ENCODE measurements at places on chromosomes 6 and 20.

DNA sequence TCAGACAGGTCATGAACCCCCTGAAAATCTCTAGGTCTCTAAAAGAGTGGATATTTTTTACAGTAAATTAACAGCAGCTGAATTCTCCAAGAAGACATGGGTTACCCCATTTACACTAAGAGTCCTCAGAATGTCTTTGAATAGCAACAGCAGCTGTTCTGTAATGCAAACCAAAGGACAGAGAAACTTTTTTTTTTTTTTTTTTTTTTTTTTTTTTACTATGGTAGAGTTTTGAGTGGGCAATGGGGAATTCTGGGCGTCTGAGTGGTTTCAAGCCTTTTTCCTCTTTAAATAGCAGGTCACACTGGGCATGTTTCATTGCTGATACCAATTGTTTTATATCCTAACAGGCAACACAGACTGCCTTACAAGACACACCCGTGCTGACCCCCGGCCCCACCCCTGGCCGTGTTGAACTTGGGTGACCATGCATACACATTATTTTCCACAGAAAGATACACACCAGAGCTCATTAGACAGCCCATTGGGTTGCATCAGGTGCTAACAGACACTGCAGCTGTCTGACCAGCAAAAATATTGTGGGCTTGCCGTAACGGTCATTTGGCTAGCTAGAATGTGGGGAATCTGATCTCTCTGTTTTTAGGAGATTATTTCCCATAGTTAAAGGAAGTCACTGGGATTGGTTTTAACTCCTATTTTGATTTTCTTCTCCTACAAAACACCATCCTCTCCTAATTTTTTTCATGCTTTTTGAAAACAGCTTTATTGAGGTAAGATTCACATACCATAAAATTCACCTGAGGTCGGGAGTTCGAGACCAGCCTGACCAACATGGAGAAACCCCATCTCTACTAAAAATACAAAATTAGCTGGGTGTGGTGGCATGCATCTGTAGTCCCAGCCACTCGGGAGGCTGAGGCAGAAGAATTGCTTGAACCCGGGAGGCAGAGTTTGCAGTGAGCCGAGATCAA, 26.7 kb upstream of the IRF4 start:
- peak; percentile 79 for DNase-seq

GRCh38 chr20:16709017-16709416, 20.8 kb upstream of the SNRPB2 start:
- peak; percentile 32 for DNase-seq

GRCh38 chr6:90087106-90087833, 193.0 kb downstream of the GJA10 start:
- no peak for DNase-seq

- DNase-seq = no peak
Observed at GRCh38 chr6:89314692-89315091, 407 bp downstream of the GABRR2 start.

DNA sequence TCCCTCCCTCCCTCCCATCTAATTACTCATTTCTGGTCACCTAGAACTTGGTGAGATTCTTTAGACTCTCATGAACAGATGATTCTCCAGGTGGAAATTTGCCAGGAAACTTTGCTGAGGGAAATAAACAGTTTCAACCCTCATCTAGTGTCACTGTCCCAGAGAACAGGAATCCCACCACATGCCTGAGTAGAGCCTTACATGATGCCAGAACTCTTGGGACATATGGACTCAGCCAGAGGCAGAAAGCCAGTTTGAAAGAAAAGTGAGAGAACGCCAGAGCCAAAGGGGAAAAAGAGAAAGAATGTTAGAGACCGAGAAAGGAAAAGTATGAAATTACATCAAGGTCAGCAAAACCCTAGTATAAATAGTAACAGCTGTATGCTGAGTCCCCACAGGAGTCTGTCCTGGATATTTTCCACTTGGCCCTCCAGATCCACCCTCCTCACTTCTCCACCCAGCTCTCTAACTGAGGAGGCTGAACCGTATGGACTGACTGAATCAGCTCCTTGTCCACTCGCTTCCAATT, 127.5 kb upstream of the COL21A1 start:
- DNase-seq = no peak

GRCh38 chr20:11473983-11474382, 443.7 kb upstream of the BTBD3 start:
- DNase-seq = no peak

DNA sequence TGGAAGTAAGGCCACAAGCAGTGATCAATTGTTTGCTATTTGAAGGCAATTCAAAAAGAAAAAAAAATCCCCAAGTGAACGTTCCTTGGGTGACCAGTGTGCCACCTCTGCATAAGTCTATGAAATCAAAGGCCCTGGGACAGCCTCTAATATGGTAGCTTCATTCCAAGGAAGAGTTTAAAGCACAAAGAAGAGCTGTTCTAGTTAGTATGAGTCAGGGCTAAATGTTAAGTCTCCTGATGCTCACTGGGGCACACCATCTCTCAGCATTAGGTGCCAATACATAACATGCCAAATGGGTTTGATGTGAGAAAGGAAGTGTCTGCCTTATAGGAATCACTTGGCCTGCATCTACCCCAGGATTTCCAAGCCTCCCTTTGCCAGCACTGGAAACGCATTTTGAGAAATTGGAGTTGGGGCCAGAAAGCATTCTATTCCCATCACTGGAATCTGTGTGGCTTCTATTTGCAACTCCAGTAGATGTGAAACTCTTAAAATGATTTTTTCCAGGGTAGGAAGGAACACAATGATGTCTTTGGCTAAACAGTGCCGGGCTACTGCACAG, 13.0 kb downstream of the UNC5CL start:
- no peak for DNase-seq

- DNase-seq = no peak
Observed at GRCh38 chr6:109015176-109015575, 79.5 kb downstream of the SESN1 start.

DNA sequence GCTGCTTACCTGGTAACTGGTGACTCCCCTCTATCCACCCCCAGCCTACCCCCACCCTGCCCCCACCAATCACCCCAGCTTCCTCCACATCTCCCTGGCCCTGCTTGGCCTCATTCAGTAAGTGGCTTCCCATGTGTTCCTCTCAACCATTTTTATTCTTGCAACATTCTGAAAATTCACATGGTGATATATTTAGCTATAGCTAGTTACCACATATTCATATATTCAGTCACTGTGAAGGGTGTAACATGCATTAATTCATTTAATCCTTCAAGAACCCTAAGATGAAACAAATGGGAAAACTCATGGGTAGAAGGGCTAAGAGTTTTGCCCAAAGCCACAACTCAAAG, 95.4 kb upstream of the CEP85L start:
- DNase-seq = no peak

- no peak for DNase-seq
Observed at GRCh38 chr6:111503194-111503593, 20.2 kb upstream of the REV3L start.

GRCh38 chr6:84623956-84624680, 140.3 kb downstream of the TBX18 start:
- DNase-seq = no peak

- DNase-seq = no peak
Observed at GRCh38 chr20:49938173-49939163, 2.3 kb downstream of the RNF114 start.

DNA sequence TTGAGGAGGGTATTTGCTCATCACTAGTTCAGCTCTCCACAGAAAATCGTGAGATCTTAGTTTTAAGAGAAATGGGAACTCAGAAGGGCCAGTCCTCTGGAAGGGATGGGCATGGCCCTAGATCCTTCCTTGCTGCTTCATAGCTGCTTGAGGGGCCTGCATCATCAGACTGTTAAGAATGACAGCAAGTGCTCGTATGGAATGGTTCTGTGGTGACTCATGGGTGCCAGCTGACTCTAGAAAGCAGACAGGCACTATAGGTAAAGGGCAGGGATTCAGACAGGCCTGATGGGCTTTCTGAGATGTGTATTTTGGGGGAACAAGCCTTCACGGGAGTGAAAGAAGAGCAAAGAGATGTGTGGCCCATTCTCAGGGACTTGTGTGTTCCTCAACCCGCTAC, 90.8 kb downstream of the MYLK4 start:
- DNase-seq = no peak

GRCh38 chr6:107973594-107973993, 15.6 kb upstream of the SEC63 start:
- DNase-seq = no peak

DNA sequence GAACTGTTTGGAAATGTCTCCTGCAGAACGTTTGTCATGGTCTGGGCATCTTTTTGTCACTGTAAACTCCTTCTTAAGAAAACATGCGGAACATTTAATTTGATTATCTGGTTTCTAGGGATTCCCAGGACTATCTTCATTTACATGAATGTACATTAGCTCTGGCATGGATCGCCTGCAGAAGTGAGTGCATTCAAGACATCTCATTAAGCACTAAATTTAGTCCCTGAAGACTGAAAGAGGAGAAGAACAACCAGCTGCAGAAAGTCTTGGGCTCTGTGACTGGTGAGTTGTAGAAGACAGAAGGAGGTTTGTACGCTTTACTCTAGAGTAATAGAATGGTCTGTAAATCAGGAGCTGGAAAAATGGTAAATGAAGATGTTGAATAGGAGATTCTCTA, 540.7 kb downstream of the BCKDHB start:
- no peak for DNase-seq

DNA sequence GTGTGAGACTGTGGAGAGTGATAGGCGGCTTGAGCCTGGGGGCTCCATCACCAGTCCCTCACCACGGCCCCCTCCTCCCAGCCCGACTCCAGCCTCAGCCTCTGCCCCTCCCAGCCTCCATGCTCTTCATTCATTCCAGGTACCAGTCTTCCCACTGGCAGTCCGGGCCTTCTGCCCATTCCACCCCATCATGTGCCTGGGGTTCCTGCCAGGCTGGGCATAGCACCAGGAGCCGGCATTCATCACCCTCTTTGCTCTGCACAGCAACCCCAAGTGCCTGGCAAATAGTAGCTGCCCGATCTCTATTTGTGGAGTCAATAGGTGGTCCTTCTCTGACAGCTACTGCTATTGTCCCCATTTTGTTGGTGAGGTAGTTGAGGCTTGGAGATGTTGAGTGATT, 39.6 kb upstream of the GTSF1L start:
- no peak for DNase-seq

DNA sequence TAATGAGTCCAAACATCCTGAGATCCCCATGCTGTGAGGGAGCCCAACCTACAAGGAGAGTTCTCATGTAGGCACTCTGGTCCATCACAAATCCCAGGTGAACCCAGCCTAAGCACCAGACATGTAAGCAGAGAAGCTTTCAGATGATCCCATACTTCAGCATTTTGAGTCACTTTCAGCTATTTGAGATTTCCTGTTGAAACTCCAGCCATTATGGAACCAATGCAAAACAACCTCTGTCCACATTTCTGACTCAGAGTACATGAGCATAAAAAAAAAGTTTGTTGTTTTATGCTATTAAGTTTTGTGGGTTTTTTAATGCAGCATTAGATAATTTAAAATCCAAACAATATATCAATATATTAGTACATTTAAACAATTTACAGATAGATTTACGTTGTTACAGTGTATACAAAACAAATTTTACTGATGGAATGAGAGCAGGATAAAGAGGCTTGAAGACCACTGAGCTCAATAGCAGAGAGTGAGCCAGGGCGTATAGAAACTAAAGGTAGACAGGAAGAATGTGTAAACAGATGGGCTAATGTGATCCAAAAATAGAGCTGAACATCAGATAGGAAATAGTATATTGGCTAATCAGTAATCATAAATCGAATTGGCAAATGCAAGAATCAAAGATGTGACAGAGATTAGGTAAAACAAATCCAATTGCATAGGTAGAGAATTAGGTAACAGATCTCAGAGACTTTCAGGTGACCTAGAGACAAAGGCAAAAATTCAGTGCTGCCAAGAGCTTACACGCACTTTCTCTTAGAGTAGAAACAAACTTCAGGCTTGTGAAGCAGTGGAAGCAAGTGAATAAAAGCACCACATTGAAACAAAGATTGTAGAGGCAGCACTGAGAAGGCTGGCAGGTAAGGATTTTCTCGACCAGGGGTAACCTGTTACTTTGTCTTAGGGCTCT, 36.2 kb upstream of the PLCB1 start:
- no peak for DNase-seq

- DNase-seq = no peak
Observed at GRCh38 chr6:156197513-156197912, 579.7 kb upstream of the ARID1B start.

DNA sequence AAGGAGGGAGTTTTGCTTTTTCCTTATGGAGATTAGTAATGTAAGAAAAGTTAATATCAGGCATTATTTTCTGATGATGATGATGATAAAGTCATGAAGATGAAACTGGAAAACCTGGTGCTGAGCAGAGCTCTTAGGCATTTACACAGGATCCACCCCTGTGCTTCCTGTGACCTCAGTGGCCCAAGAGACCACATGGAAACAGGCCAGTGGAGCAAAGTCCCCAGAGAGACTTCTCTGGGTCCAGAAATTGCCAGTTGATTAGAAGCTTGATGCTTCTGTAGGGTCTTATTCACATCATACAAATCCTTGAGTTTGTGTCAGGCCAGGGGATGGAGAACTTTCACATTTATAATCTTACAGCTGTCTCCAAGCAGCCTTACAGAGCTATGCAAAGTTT, 46.1 kb downstream of the SLC13A3 start:
- DNase-seq = no peak

DNA sequence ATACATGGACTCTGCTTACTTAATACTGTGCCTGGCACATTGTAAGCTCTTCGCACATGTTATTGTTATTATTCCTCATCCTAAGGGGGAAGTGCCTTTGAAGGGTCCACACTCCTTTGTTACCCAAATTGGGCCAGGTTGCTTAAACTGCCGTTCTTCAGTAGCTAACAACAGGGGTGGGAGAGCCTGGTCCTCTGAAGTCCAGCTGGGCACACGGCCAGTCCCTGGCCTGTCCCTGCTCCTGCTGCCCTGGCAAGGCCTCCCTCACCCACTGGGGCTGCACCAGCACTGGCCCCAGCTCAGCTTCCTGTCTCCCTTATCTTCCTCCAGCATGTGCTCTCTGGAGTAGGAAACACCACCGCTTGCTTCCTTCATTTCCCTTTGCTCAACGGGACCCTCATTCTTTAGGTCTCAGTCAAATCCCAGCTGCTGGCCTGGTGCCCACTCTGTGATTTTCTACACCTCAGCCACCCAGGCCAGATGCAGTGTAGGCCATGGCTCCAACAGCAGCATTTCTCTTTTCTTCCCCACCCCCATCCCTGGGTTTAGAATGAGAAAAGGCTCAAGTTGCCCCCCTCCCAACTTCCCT, 5.5 kb upstream of the PROCR start:
- no peak for DNase-seq

DNA sequence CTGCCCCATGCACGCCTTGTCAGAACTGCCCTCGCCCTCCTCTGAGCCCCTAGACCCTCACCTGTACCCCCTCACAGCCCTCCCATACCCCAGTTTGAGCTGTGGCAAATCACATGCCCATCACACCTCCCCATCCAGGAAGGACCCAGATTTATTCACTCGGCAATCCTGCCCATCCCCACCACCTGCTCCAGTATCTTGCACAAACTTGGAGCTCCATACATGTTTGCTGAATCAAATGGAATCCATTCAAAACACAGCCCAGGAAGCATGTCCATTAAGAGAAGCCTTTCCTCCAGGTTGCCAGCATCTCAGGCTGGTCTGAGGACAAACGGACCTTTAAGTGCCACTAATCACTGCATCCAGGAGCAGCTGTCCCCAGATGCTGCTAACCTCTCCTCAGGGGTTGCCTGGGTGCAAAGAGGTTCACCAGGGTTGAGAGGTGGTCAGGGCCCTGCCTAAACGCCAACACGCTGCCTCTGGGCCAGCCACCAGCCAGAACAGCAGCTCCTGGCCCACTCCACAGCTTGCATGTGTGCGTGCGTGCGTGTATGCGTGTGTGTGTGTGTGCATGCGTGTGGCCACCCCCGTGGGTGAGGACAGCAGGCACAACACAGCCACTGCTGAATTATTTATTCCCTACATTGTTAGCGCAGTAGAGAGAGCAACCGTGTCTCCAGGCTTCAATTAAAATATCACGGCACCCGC, 31.0 kb downstream of the GRM4 start:
- no peak for DNase-seq

- no peak for DNase-seq
Observed at GRCh38 chr20:18754653-18755045, 58.9 kb upstream of the SCP2D1 start.

Measured in GM13977 (cell line).